WERI-Rb-1 (cell line): ENCODE measurements at places on chromosomes 3 and 15.

DNA sequence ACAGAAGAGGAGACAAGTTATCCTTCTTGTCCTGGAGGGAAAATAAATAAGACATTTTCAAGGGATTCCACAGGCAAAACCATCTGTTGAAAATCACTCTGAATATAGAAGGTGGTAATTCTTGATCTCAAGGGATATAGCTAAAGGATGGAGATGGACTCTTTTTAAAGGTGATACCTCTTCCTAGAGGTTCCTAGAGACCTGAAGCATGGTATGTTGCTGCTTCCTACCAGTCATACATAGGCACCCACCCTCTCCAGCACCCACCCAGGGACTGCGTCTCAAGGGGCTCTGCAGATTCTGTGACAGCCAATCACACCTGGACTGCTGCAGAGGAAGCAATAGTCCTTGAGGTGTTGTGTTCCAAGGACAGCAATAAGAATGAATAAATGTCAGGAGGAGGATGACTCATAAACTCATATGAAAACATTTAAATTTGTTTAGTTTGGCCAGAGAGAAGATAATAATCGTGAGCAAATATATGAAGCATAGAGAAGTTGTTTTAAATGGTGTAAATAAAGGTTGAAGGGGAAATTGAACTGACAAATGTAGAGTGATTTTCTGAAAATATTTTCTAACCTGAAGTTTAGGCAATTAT, 741.6 kb upstream of the CBLB start:
- no peak for DNase-seq

DNA sequence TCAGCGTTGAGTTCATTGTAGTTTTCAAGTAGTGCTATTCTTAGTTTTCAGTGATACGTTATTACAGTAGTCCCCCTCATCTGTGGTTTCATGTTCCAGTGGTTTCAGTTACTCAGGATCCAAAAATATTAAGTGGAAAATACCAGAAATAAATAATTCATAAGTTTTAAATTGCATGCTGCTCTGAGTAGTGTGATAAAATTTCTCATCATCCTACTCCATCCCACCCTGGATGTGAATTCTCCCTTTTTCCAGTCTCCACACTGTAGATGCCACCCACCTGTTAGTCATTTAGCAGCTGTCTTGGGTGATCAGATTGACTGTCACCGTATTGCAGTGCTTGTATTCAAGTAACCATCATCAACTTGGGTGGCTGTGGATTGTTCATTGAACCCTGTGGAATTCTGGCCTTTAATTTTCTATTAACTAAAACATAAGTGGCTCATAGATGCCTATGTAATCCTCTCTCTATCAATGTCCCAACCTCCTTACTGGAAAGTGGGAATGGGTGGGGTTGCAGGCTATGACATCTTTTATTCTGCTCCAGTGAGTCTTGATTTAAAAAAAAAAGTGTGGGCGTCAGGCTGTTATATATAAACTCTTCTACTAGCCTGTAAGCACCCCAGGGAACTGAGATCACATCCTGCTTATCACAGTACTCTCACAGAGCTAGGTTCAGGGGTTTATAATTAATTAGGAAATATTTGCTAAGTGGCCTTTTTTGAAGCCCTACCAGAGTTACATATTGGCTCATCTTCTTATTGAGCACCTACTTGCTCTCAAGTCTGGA, 97.5 kb downstream of the CFAP20DC start:
- no peak for DNase-seq

DNA sequence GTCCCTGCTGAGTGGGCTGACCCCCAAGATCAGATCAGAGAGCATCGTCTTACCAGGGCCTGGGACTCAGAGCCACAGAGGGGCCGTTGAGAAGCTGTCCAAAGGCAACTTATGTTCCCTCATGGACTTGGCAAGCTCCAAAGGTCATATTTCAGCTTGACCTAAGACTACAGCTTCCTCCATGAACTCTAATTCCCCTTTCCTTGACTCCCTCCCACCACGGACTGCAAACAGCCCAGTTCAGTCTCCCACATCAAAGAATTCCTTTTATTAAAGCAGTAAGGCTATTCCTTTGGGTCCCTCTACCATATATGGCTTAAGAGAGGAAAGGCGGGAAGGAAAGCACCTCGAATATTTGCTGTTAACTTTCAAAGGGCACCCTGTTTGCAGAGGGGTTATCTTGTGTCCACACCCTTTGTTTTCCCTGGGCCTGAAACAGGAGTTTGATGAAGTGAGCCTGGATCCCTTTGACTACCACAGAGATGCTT, 146.1 kb upstream of the THBS1 start:
- DNase-seq = no peak

- no peak for DNase-seq
These were observed 1.1 kb downstream of the SLCO3A1 start for GRCh38 chr15:91854639-91854990.

DNA sequence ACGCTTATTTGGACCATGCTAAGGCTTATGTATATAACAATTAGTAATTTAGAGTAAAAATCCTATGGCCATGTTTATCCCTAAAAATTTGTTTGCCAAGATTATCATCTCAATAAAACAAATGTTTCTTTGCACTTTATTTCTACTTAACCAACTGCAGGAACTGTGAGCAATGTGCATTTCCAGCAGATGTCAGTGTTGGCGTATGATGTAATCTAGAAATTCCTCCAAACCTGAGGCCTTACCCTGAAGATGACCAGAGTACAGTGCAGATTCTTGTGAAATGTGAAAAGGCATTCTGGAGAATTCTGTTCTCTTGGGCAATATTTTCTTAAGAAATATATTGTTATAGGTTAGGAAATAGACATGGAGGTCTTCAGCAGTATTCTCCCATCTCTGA, 205.9 kb downstream of the MBNL1 start:
- peak; percentile 42 for DNase-seq

GRCh38 chr3:10337323-10338163, 16.6 kb upstream of the SEC13 start:
- no peak for DNase-seq

DNA sequence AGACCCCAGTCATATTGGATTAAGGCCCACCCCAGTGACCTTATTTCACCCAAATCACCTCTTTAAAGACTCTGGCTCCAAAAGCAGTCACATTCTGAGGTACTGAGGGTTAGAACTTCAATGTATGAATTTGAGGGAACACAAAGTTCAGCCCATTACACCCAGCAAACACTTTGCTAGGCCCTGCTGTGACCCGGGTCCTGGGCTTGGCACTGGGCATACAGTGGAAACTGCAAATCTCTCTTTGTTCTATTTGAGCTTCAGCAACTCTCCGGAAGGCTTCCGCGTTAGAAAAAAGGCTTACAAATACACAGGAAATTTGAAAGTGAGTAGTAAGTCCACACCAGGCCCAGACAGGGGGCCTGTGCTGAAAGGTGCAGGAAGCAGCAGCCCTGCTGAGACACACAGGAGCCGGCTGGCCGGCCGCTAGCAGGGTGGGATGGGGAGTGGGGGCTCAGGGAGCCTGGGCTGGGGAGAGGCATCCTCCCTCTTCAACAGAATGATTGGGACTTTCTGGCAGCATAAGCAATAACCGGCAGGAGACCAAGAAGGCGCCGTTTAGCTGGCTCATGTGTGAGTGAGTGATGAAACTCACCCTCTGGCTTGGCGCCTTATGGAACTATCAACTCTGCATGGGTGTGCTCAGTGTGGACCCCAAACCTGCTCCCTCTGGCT, 13.0 kb downstream of the LIPC start:
- DNase-seq = no peak

GRCh38 chr15:55784286-55784685, 41.3 kb upstream of the PRTG start:
- no peak for DNase-seq

- DNase-seq = no peak
These were observed 44.2 kb downstream of the SMAD6 start for GRCh38 chr15:66746231-66746605.

DNA sequence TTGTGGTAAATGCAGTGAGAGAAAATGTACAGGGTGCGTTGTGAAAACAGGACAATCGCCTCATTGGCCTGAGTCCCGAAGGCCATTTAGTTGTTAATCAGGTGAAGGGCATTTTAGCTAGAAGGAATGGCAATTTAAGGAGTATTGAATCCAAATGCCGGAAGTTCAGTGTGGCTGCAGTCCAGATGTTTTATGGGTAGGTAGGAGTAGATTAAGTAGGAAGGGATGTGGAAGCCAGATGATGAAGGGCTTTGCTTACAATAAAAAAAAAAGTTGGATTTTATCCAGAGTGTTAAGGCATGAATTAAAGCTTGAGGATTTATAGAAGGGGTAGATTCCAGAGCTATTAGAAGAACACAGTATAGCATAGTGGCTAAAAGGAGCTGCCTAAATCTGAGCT, 572.7 kb downstream of the NLGN1 start:
- no peak for DNase-seq

- DNase-seq = peak; percentile 39
These were observed at the start of gene MAPKAPK3 for GRCh38 chr3:50617096-50617791. MAPKAPK3 (plus strand) TSS chr3:50617151; CDS start chr3:50617566, 415 bp downstream.

GRCh38 chr3:33000691-33001385, 49.4 kb downstream of the CCR4 start:
- DNase-seq = no peak

DNA sequence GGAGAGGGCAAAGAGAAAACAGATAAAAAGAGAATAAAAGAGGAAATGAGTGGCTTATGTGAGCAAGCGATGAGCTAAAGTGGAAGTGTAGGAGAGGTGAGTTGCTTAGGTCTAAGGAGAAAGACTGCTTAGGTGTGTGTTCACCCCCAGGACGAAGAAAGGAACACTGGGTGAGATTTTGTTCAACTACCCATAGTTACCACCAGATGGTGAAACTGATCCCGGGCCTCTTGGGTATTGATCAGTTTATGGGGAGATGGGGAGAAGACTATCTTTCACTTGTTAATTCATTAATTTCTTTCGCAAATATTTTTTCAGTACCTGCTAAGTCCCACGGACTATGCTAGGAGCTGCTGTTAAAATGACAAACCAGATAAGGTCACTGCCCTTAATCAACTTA, 33.9 kb downstream of the GAP43 start:
- DNase-seq = no peak

GRCh38 chr3:172787746-172788145, 37.2 kb downstream of the ECT2 start:
- no peak for DNase-seq

GRCh38 chr3:134085034-134085775, 55.5 kb upstream of the SLCO2A1 start:
- DNase-seq = no peak

- DNase-seq = peak; percentile 89
These were observed 19.2 kb upstream of the CORO2B start for GRCh38 chr15:68559345-68560310.

GRCh38 chr3:48655606-48656005, 7.1 kb downstream of the CELSR3 start:
- no peak for DNase-seq

- DNase-seq = no peak
These were observed 70.9 kb downstream of the CHAC1 start for GRCh38 chr15:41024131-41024530.

DNA sequence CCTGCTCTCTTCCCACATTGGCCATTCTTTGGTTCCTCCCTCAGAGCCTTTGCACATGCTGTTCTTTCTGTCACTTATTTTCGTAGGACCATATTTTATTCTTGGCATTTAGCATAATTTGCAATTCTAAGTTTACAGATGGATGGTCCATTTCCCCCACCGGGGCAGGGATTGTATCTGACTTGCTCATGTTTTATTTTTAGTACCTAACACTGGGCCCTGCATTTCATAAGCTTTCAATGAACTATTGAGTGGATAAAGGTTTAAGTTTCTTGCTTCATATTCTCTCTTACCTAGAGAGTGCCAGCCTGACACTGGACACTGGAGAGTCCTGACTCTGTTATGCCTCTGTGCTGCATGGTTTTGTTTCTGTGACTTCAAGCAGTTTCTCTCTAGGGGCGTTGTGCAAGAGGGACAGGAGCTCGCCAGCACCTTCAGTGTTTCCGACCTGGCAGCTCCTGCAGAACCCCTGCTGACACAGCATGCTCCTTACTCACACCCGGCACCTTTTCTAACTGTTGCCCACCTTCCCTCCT, 87.4 kb downstream of the FLNB start:
- DNase-seq = no peak

- DNase-seq = no peak
These were observed 16.8 kb downstream of the ATG7 start for GRCh38 chr3:11288786-11289637.

- peak; percentile 70 for DNase-seq
These were observed 9.4 kb upstream of the CMSS1 start for GRCh38 chr3:99808163-99808794.

GRCh38 chr3:18201315-18201714, 223.8 kb downstream of the SATB1 start:
- DNase-seq = no peak

GRCh38 chr15:90871139-90871715, 2.8 kb downstream of the FURIN start:
- peak; percentile 31 for DNase-seq

DNA sequence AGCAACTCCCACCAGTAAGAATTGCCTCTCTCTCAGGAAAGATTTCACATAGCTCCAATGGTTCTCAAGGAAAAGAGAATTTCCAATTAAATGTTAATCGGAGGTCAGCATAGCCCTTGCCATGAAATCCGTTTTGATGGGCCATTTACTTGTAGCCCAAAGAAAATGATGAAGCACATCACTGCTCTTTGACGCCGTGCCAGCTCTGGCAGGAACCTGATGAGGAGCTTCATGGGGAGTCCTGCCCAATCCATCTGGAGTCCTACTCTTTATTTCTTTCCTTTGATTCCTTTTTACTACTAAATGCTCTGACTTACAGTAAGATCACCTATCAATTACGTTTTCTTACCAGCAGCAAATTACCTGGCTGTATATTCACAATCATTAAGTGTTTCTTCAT, 84.7 kb downstream of the FGF12 start:
- no peak for DNase-seq

DNA sequence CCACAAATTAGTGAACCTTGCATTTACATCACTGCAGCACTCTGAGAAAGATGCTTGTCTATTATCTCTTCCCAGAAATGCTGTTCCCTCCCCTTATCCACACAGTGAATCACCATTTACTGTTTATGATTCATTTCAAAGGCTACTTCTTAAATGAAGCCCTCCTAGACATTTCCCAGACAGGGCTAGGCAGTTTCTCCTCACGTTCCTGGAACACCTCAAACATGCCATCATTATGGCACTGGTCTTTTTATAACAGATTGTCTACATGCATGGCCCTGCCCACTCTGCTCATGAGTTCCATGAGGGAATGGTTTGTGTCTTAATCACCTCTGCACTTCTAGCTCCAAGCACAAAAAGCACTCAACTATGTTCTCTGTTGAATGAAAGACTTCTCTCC, 32.2 kb upstream of the TM2D3 start:
- DNase-seq = no peak

GRCh38 chr3:161323926-161324621, 47.2 kb downstream of the SPTSSB start:
- no peak for DNase-seq

GRCh38 chr3:149881879-149882278, 68.9 kb downstream of the RNF13 start:
- no peak for DNase-seq

DNA sequence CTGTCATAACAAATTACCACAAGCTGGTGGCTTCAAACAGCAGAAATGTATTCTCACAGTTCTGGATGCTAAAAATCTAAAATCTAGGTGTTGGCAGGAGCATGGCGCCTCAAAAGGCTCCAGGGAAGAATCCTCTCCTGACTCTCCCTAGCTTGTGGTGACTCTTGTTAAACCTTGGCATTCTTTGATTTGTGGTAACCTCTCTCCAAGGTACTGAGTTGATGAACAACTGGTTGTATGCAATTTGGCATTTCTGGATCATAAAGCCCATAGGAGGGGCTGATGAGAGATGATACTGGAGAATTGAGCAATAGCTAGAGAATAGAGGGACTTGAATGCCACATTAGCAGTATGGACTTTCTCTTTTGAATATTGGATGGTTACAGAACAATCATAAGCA, 821.8 kb downstream of the TBL1XR1 start:
- no peak for DNase-seq

GRCh38 chr3:45628746-45629145, 34.2 kb downstream of the LIMD1 start:
- DNase-seq = no peak
